ENCODE measurements at places on chromosomes 4 and X.

DNA sequence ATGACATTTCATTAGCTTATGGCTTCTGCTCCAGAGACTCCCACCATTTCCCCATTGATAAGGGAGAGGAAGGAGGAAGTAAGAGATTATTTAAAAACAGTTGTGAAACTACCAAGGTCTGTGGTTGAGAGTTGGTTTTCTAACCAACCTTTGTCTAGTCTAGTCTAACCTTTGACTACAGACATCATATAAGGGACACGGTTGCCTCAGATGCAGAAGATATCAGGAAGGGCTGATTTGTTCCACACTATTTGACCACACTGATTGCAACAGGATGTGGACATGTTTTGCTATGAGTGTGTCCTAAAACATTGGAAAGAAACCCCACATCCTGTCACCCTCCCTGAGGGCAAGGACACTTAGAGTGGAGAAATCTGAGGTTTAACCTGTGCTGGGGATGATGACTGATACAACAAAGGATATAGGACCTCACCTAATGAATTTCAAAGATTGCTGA is 53.0 kb downstream of the COQ2 start:
- peak overlapping the region; percentile 73 for H3K27ac ChIP-seq
- DNase-seq: no peak
- H3K27me3 ChIP-seq: peaks cover 4% of the 10 kb centered on the region
- H3K4me1 ChIP-seq: peaks cover 48% of the 10 kb centered on the region
- H3K36me3 ChIP-seq: no peaks in the 10 kb centered on the region

DNA sequence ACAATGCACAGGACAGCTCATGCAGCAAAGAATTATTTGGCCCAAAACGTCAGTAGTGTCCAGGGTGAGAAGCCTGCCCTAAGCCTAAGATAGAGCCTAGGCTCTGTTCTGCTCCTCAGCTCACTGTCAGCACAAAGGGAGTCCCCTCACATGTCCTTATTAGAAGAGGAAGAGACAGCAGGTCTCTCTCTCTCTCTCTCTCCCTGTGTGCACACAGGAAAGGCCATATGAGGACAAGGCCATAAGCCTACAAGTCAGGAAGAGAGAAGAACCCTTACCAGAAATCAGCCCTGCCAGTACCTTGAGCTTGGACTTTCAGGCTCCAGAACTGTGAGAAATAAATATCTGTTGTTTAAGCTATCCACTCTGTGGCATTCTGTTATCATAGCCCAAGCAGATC is 20.4 kb downstream of the FAM184B start:
- H3K36me3 ChIP-seq: no peaks in the 10 kb centered on the region
- H3K27ac ChIP-seq: no peak overlapping the region
- peaks cover 8% of the 10 kb centered on the region for H3K4me1 ChIP-seq
- DNase-seq: no peak
- H3K4me3 ChIP-seq: no peak overlapping the region
- H3K27me3 ChIP-seq: no peaks in the 10 kb centered on the region

GRCh38 chr4:77821775-77822174 is 2.6 kb upstream of the CNOT6L start:
- H3K27me3 ChIP-seq: no peaks in the 10 kb centered on the region
- H3K4me1 ChIP-seq: peaks cover 43% of the 10 kb centered on the region
- DNase-seq: peak; percentile 33
- H3K27ac ChIP-seq: peak overlapping the region; percentile 99
- peaks cover 28% of the 10 kb centered on the region for H3K36me3 ChIP-seq

GRCh38 chrX:88202149-88202548 is 544.9 kb upstream of the CPXCR1 start:
- no peaks in the 10 kb centered on the region for H3K4me1 ChIP-seq
- peaks cover 2% of the 10 kb centered on the region for H3K27me3 ChIP-seq
- H3K4me3 ChIP-seq: no peak overlapping the region
- no peak for DNase-seq
- H3K36me3 ChIP-seq: no peaks in the 10 kb centered on the region
- no peak overlapping the region for H3K27ac ChIP-seq

DNA sequence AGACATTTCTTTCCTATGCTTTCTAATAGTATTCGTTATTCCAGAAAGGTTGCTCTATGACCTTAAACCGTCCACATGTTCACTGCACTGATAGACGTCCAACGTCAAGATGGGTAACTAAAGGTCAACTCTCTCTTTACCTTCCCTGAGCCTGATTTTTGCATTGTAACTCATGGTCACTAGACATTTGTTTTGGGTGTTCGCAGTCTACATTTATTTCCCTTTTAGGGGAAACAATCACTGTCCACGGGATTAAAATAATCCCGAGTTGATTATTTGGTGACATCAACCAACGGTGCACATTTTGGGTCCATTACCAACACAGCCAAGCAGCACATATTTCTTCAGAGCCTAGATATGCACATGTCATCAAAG is 540 bp upstream of the HADH start:
- peak overlapping the region; percentile 91 for H3K27ac ChIP-seq
- peaks cover 52% of the 10 kb centered on the region for H3K4me1 ChIP-seq
- H3K36me3 ChIP-seq: peaks cover 19% of the 10 kb centered on the region
- no peak for DNase-seq
- peak overlapping the region; percentile 96 for H3K4me3 ChIP-seq
- H3K27me3 ChIP-seq: no peaks in the 10 kb centered on the region

DNA sequence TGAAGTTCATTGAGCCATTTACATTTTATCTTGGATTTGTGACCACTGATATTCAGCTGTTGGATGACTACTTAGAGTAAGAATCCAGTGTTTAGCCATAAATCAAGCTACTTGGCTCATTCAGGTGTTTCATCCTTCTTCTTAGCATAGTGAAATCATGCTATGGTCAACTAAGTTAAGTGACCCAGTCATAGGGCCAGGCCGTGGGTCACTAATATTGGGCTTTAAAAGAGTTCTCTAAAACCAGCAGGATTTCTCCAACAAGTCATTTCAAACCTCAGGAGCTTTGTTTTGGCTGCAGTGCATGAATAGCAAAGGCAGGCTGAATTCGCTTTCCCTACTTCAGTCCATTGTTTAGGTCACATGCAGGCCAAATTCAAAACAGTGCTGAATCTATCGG is 181.0 kb downstream of the MAML3 start:
- no peak for DNase-seq
- peaks cover 12% of the 10 kb centered on the region for H3K4me1 ChIP-seq
- no peak overlapping the region for H3K27ac ChIP-seq
- H3K27me3 ChIP-seq: no peaks in the 10 kb centered on the region
- H3K36me3 ChIP-seq: no peaks in the 10 kb centered on the region

DNA sequence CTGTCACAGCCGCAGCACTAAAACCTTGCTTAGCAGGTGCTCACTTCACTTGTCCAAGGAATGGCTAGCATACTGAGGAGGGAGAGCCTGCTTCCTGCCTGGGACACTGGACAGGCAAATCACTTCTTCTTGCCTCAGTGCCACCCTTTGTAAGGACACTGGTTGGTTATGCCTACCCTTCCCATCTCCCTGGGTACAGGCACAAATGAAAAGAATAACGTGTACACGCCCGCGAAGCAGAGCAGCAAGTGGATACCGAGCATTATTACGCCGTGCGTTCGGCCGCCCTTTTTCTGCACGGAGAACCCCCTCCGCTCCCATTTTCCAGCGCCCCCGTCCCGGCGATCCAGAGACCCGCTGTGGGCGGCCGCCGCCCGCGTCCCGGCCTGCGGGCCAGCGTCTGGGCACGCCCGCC is 338 bp upstream of the KLHL2 start:
- no peak for DNase-seq
- H3K4me3 ChIP-seq: peak overlapping the region; percentile 85
- peaks cover 9% of the 10 kb centered on the region for H3K36me3 ChIP-seq
- peak overlapping the region; percentile 69 for H3K27ac ChIP-seq
- peaks cover 66% of the 10 kb centered on the region for H3K4me1 ChIP-seq
- H3K27me3 ChIP-seq: no peaks in the 10 kb centered on the region

DNA sequence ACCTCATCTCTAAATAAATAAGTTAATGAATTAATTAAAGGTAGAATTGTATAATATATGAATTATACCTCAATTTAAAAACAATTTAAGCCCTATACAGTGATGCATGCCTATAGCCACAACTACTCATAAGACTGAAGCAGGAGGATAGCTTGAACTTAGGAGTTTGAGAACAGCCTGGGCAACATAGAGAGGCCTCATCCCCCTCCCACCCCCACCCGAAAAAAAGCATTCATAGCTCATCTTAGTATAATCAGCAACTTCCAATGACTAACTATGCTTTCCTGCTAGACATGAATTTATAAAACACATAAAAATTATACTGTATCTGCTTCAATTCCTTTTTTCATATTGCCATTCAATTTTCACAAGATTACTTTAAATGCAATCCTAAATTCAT is 1.6 kb downstream of the LRBA start:
- DNase-seq: no peak
- H3K27ac ChIP-seq: peak overlapping the region; percentile 99
- peak overlapping the region; percentile 100 for H3K4me3 ChIP-seq
- H3K4me1 ChIP-seq: peaks cover 25% of the 10 kb centered on the region
- peaks cover 56% of the 10 kb centered on the region for H3K36me3 ChIP-seq
- no peaks in the 10 kb centered on the region for H3K27me3 ChIP-seq

DNA sequence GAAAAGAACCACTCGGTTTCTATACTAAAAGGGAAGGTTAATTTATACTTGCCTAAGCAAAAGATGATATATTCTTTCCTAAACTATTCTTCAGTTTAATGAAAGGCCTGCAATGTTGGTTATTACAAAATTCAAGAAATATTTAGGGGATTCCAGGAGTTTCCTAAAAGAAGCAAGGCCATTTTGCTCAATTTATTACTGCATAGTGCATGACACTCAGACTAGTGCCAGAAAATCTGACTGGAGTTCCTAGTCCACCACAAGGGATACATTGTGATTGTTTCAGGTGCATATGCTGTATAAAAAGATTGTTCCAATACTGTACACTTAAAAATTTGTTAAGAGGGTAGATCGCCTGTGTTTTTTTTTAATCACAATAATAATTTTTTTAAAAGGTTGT is 78.7 kb downstream of the CAPN6 start:
- H3K36me3 ChIP-seq: no peaks in the 10 kb centered on the region
- DNase-seq: no peak
- H3K27ac ChIP-seq: no peak overlapping the region
- H3K27me3 ChIP-seq: peaks cover 42% of the 10 kb centered on the region
- no peak overlapping the region for H3K4me3 ChIP-seq

- H3K4me1 ChIP-seq: no peaks in the 10 kb centered on the region
- H3K4me3 ChIP-seq: no peak overlapping the region
- DNase-seq: no peak
Measured at GRCh38 chr4:74919783-74920182, 13.1 kb upstream of the PARM1 start.

GRCh38 chr4:88166608-88167007 is 8.2 kb upstream of the ABCG2 start:
- H3K4me3 ChIP-seq: no peak overlapping the region
- DNase-seq: no peak
- H3K4me1 ChIP-seq: peaks cover 1% of the 10 kb centered on the region
- H3K36me3 ChIP-seq: no peaks in the 10 kb centered on the region
- no peak overlapping the region for H3K27ac ChIP-seq

GRCh38 chrX:74324131-74324530 is 20.2 kb downstream of the ZCCHC13 start:
- no peak overlapping the region for H3K27ac ChIP-seq

- no peaks in the 10 kb centered on the region for H3K27me3 ChIP-seq
- no peak overlapping the region for H3K4me3 ChIP-seq
- H3K27ac ChIP-seq: no peak overlapping the region
- no peak for DNase-seq
- no peaks in the 10 kb centered on the region for H3K4me1 ChIP-seq
Measured at GRCh38 chr4:23934915-23935314, 45.1 kb upstream of the PPARGC1A start.

- H3K4me1 ChIP-seq: peaks cover 11% of the 10 kb centered on the region
- no peak for DNase-seq
- H3K4me3 ChIP-seq: no peak overlapping the region
- no peaks in the 10 kb centered on the region for H3K36me3 ChIP-seq
- no peaks in the 10 kb centered on the region for H3K27me3 ChIP-seq
Measured at GRCh38 chr4:80613470-80613869, 277.9 kb downstream of the CFAP299 start.

DNA sequence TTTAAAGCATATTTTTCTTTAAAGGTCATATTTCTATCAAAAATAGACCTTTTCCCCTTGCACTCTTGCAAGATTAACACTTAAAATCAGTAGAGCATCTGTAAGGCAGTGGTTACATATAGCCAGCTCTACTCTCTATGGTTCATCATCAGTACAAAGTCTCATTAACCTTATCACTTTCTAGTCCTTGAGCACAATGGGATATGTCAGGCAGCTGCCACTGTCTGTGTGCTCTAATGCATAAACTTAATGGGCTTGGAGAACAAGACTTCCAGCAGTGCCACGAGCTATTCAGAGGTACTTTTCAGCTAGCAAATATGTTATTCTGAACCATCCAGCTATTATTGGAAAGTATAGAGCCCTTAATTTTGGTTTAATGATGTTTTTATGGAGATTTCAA is 393.7 kb downstream of the GASK1B start:
- H3K27ac ChIP-seq: no peak overlapping the region
- H3K36me3 ChIP-seq: no peaks in the 10 kb centered on the region

DNA sequence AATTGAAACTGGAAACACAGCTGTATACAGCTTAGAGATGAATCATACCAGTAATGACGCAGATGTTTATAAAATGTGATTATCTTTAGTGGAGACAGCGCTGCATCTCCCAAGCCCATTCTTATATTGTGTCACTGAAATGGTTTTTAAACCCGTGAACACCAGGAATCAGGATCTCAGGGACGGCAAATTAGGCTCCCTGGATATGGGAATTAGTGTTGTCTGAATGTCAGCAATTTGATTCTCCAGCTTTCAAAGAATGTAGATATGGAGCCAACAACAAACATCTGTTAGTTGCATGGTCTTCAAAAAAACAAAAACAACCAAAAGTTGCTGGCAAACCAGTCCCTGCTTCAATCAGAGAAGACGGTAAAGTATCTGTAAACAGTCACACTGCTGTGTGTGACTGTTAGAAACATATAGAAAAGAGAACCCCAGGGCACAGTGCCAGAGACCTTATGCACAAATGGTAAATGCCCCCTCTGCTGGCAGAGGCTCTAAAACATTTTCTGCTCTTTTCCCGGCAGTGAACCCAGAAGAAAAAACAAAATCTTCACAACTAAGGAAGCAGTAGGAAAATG is 351.9 kb upstream of the FTHL17 start:
- DNase-seq: no peak
- no peaks in the 10 kb centered on the region for H3K4me1 ChIP-seq
- no peak overlapping the region for H3K4me3 ChIP-seq

DNA sequence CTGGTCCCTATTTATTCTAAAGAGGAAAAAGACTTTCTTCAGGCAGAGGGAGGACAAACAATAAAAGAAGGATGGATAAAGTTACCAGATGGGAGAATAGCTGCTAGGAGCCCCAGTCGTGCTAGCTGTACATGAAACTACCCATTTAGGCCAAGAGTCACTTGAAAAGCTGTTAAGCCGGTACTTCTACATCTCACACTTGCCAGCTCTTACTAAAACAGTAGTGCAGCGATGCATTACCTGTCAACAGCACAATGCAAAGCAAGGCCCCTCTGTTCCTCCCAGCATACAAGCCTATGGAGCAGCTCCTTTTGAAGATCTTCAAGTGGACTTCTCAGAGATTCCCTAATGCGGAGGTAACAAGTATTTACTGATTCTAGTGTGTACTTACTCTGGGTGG is 1138.8 kb downstream of the ARAP2 start:
- H3K36me3 ChIP-seq: no peaks in the 10 kb centered on the region
- no peak for DNase-seq
- no peak overlapping the region for H3K27ac ChIP-seq
- no peak overlapping the region for H3K4me3 ChIP-seq
- no peaks in the 10 kb centered on the region for H3K4me1 ChIP-seq

GRCh38 chrX:120260369-120260768 is 9.8 kb downstream of the ZBTB33 start:
- H3K27ac ChIP-seq: no peak overlapping the region
- peaks cover 17% of the 10 kb centered on the region for H3K27me3 ChIP-seq
- H3K36me3 ChIP-seq: peaks cover 24% of the 10 kb centered on the region
- H3K4me3 ChIP-seq: no peak overlapping the region
- DNase-seq: no peak

All from activated T-cell treated with anti-CD3 and anti-CD28 coated beads, Interleukin-2, amount 50 U/mL, for 24 hours (primary cell).